ENCODE measurements at places on chromosomes 2 and 18. TPM values are rescaled to one million over a fixed set of nuclear protein-coding genes. Genes with fewer than 3 reads are reported as not detected.

DNA sequence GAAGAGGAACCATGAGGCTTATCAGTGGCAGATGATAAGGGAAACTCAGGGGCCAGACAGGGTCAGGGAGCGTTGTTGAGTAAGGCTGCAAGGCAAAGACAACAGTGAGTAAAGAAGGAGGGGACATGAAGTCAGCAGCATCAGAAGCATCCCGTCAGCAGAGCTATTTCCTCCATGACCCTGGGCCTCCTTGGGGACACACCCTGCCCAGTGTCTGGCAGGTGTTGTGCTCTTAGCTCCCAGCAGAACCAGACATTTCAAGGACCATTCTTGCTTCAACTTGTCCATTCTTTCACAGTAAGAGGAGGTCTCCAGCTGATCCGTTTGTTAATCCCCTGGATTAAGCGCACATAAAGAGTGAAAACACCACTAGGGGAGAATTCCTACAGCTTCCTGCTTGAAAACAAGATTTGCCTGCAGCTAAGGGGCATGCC is 88.7 kb upstream of the MEIS1 start:
- peak; percentile 77 for DNase-seq

DNA sequence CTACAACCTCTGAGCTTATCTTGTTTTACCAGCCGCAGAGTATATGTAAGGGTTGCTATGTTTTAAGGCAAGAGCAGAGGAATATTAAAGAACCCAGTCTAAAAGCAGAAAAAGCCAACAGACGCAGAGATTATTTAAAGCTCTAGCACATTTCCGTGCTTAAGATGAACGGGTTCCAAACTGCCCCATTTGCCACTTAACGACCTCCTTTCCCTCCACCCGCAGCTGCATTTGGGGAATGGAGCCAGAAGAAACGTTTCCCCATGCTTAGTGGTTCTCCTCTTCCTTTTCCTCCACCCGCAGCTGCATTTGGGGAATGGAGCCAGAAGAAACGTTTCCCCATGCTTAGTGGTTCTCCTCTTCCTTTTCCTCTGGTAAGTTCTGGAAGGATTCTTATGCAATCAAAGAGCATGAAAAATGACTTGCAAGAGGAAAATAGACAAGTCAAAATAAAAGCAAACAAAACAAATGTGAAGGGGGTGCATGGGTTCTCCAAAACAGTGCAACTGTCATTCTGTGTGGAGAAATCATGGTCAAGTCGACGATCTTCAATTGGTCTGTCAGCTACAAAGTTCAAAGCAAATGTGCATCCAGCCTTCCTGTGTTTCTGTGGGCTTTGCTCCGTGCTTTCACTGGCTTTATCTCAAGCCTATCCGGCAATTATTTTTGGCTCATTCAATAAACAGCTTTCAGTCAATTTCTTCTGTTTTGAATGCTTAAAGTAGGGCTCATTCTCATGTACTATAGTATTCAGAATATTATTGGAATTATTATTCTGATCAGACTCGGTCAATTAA is 57.8 kb downstream of the DIPK1C start:
- no peak for DNase-seq

DNA sequence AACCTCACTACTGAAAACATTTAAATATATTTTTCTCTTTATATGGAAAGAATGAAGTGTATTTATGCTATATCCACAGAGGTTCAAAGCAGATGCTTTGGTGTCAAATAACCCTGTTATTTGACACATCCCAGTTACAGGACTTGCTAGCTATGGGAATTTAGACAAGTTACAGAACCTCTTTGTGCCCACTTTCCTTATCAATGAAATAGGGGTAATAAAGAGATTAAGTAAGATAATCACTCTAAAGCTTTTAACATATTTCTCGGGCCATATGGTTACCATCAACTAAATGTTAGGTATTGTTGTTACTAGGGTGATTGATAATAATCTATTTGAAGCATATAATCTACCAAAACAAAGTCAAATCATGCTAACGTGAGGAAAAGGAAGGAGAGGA is 1660.6 kb upstream of the NXPH2 start:
- DNase-seq = no peak

MOGAT1 gene
- not detected for polyA plus RNA-seq

All from large intestine (tissue), 12 donors.